ENCODE measurements at places on chromosomes 2 and 18. TPM values are rescaled to one million over a fixed set of nuclear protein-coding genes. Genes with fewer than 3 reads are reported as not detected.
A peak's percentile ranks its signal among the peaks of the same experiment; 100 is the strongest.

The COL4A4 gene
- 0.06 TPM for total RNA-seq

- DNase-seq, result no peak
Observed at GRCh38 chr2:226898897-226899296, 63.0 kb downstream of the RHBDD1 start.

GRCh38 chr2:105932582-105932981 is 187.9 kb downstream of the NCK2 start:
- no peak for DNase-seq

GRCh38 chr2:33021542-33022227 is 74.9 kb downstream of the LTBP1 start:
- DNase-seq, result no peak

DNA sequence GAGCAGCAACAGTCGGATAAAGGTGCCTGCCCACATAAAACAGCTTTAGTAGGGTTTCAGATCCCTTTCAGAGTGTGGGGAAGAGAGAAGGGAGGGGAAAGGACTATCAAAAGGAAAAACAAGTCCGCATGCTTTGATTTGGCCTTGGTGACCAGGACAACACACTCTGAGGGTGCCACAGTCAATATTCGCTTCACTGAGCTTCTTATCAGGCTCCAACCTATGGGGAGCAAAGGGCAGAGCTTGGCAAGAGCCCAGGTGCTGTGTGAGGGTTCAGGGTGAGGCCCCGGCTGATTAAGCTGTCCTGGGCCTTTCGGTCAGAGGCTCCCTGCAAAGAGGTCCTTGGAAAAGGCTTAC is 237.4 kb upstream of the SMAD2 start:
- DNase-seq, result no peak

GRCh38 chr18:25077944-25078723 is 273.8 kb downstream of the ZNF521 start:
- no peak for DNase-seq

The STAT4 gene
- total RNA-seq, result 84.4 TPM

The C2orf78 gene
- total RNA-seq, result not detected

GRCh38 chr2:19575641-19576040 is 217.2 kb upstream of the OSR1 start:
- no peak for DNase-seq

DNA sequence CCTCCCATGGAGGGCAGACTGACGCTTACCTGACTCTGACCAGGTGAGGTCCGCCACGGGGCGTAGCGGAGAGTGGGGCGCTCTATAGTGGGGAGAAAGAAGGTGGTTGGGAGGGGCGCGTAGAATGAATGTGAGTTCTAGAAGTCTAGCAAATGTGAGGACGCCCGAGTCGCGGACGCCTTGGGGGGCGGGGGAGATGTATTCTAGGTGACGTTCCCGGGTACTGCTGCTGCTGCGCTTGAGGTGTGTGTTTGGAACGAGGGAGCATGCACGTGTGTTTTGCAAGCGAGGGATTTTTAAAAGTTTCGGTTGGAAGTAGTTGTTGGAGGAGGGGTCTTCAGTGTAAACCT is 758 bp downstream of the RIF1 start:
- DNase-seq, result peak; percentile 51

The STK11IP gene
- total RNA-seq, result 40.3 TPM

- DNase-seq, result no peak
Observed at GRCh38 chr18:22324191-22325131, 93.3 kb downstream of the CTAGE1 start.

GRCh38 chr2:42114091-42114490 is 55.1 kb upstream of the EML4 start:
- no peak for DNase-seq

DNA sequence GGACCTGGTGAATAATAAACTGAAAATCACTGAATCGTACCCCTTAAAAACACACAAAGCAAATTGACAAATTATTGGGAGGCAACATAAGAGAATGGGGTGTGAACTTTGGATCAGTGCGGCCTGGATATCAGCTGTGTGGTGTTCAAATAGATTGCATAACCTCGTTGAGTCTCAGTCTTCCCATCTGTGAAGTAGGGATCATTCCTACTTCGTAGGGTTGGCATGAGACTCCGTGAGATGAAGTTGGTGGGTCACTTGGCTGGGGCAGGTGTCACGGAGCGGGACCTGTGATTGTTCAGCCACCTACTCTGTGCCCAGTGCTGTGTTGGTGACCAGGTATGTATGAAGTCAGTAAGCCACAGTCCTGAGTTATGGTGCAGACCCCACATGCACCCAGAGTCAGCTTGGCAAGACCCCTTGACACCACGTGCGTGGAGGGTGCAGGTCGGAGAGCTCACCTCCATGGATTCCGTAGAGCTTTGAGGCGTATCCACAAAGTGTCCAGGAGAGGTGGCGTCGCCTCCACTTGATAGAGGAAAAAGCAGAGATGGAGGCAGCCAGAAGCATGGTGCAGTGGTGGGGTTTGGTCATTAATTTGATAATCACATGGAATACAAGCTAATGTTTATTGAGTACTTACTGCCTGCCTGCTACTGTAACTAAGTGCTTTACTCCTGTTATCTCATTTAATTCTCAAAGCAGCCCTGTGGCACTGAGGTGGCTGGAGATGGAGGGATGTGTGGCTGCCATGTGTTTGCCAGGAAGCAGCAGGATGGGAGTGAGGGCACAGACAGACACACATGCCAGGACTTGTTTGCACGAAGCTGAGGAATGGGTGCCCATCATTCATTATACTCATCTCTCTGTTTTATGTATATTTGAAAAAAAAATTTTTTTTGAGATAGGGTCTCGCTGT is 35.8 kb downstream of the HPCAL1 start:
- no peak for DNase-seq

The CPLX4 gene
- total RNA-seq, result not detected

DNA sequence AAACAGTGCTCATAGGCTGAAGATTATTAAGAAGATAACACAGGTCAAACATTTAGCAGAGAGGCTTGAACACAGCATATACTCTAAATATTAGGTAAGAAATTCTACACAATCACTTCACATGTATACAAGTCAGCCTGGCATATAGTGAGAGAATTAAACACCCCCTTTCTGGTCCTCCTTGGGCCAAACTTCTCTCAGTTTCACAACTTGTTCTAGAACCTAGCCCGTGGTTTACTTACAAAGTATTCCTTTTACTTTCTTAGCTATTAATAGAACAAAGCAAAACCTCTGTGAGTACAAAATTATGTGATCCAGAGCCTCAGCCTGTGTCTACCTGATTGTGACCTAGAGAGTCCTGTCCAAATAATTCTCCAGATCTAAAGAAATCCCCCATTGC is 562.8 kb downstream of the TNS1 start:
- DNase-seq, result no peak

- DNase-seq, result peak; percentile 57
Observed at GRCh38 chr2:158457826-158458616, 1.3 kb downstream of the PKP4 start.

The UCN gene
- total RNA-seq, result 2.3 TPM
